ENCODE measurements at places on chromosomes 3 and 15. TPM values are rescaled to one million over a fixed set of nuclear protein-coding genes. Genes with fewer than 3 reads are reported as not detected.
A peak's percentile ranks its signal among the peaks of the same experiment; 100 is the strongest.

IMPG2 gene
- not detected for total RNA-seq

SLC25A36 gene
- 48.6 TPM for total RNA-seq

ROPN1 gene
- total RNA-seq = 3.2 TPM

TMC3 gene
- total RNA-seq = not detected

GRCh38 chr15:71228403-71228802 lies 113.1 kb downstream of the THSD4 start:
- no peak for DNase-seq

DNA sequence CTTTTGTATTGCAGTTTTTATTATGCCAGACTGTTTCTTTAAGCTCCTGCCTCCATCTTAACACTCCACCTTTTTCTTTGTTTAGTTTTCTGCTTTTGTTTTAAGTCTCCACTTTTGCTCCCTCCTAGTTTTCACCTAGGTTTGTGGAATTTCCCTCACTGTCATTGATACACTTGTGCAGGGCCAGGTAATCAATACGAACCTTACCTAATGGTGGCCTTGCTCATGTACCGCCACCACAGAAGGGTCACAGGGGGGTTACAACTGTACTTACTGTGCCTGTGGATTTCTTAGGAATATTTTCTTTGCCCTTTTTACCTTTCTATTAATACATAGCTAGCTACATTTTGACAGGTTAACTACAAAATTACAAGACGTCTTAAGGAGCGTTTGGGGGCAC lies 43.4 kb upstream of the TPM1 start:
- no peak for DNase-seq

- DNase-seq = peak; percentile 91
These were observed 122.4 kb downstream of the THSD4 start for GRCh38 chr15:71237456-71238188.

ACTL6A gene
- total RNA-seq = 33.0 TPM

FBN1 gene
- 16.8 TPM for total RNA-seq

SSR3 gene
- 114 TPM for total RNA-seq

DNA sequence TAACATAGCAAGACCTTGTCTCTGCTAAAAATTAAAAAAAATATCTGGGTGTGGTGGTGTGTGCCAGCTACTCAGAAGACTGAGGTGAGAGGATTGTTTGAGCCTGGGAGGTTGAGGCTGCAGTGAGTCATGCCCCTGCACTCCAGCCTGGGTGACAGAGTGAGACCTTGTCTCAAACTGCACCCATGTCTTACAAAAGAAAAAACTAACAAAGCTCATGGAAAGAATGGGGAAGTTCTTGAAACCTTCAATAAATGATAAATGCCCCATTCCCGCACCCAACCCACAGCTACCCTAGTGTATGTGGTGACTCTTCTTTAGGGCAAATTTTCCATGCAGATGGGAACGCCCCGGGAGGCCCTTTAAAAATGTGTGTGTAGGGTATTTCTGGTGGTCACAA lies 28.3 kb downstream of the RPLP1 start:
- no peak for DNase-seq

GRCh38 chr3:138747225-138747624 lies 87.5 kb downstream of the PIK3CB start:
- no peak for DNase-seq

CFAP100 gene
- total RNA-seq = not detected

GRCh38 chr3:129345971-129346370 lies 67.3 kb downstream of the HMCES start:
- no peak for DNase-seq

DNA sequence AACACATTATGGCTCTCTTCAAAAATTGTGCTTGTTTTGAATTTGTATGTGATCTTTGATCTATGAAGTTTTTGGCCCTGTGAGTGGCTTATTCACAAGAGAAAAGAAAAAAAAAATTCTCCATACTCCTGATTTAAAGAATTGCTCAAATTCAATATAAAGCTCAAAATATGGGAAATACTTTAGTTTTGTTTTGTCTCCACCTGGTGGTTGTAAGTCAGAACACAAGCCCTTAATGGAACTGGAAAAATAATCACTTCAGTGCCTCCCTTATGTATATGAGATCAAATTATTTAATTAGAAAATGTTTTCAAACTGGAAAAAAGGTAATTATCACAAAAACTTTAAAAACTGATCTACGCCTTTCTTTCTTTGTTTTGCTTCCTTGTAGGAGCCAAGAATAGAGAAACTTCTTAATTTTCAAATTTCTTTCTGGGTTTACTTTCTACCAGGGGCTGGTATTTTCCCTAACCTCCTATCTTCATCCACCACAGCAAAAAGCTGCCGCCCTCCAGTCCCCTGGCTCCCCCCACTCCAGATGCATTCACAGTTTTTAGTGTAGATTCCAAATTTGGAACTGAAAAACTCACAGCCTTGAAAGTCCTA lies 50.6 kb downstream of the SERP1 start:
- DNase-seq = no peak

DNA sequence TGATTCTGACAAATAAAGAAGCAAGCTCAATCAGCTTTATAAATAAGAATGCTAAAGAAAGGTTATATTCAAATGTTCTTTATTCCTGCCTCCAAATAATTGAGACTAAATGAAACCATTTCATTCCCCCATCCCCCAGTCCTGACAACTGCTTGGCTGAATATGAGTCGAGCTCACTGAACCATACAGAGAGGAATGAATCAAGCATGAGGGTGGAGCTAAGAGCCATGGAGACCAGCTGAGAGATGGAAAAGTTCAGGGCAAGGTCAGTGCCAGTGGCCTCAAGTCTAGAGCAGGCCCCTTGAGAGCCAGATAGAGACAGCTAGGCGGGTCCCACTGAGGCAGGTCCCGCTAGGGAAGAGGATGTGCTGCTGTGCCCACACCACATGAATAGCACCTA lies 188.7 kb upstream of the EIF1B start:
- DNase-seq = no peak

DNA sequence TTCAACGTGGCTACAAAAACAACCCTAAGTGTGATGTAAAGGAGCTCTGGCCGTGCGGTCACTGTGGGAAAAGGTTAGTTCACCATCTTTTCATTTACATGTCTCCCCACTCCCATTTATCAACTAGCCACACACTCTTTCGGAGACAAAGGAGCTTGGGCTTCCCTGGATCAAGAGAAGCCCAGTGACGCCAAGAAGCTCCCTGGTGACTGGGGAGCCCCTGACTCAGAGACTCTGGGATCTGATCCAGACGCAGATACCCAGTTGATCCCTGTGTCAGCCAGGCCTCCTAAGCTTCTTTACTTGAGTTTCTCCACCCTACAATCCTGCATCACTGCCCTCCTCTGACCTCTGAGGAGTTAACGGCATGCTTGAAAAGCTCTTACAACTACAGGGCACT lies 43.9 kb downstream of the HEG1 start:
- DNase-seq = no peak

PLD1 gene
- 79.7 TPM for total RNA-seq

DNA sequence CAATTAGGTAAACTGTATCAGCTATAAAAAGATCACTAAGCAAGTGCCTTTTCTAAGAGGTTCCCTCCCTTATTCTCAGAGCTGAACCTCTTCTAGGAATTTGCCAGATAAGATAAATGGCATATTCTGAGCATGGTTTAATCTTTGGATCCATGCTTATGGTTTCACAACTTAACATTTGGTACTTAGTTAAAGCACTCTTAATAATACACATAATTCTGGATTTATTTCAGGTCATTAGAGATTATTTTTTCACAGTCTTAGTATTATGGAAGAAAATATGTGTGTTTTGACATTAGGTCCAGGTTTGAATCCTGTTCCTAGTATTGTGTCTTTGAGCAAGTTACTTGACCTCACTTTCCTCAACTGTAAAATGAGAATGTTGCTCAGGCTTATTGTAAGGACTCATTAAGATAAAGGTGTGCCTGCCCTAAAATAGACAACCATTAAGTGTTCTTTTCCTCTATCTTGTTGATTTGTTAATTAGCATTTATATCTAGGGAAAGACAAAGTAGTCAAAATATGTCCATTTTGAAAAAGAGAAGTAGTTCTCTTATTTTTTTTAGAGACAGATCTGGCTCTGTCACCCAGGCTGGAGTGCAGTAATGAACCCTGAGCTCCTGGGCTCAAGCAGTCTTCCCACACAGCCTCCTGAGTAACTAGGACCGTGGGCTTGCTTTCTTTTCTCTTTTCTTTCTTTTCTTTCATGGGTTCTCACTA lies 43.4 kb downstream of the TSC22D2 start:
- DNase-seq = no peak

DNA sequence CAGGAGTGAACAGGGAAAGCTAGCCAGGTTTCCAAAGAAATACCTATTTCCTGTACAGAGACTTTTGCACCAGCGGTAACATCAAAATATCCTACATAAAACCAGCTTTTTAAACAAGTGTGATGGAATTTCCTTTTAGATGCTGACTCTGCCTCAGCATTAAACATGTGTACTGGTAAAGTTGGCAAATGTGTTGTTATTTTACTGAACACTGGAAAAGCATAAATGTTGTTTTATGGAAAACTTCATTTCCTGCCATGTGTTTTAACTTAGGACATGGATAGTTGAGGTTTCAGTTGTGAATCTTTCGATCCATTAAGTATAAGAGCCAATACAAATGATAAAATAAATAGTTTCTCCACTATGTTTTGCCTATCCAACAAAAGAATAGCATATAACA lies 15.7 kb downstream of the OXNAD1 start:
- DNase-seq = no peak

GRCh38 chr3:31132132-31132769 lies 237.8 kb upstream of the GADL1 start:
- no peak for DNase-seq

DNA sequence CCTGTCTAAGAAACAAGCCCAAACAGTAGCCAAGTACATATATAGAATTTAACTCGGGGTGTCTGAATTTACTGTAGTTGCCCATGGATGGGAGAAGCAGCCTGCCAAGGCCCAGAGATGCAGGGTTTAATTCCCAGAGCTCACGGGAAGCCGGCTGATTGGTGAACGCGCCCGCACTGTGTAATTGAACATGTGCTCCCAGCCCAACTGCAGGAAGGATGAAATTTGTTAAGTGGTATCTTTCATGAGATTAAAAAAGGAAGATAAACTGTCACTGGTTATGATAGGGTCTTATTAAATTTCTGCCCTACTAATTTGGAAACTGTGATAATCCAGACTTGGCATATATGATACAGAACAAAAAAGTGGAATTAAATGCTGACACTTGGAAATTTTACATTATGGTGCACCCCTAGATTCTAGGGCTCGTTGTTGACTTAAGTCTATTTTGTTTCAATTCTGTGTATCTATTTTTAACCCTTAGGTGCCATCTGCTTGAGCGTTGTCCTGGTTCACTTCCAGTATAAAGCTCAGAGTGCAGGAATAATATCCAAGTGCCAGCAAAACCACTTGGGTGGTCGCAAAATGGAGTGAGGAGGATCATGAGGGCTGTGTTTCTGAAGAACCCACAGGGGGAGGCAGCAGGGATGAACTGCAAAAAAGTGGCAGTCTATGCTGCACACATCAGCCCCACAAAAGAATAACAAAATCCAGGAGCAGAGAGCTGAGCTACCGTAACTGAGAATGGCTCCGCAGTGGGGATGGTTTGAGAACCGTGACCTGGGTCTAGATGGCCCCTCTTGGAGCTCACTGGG lies 13.8 kb upstream of the TMC3 start:
- no peak for DNase-seq

ACOX2 gene
- 17.0 TPM for total RNA-seq

DNA sequence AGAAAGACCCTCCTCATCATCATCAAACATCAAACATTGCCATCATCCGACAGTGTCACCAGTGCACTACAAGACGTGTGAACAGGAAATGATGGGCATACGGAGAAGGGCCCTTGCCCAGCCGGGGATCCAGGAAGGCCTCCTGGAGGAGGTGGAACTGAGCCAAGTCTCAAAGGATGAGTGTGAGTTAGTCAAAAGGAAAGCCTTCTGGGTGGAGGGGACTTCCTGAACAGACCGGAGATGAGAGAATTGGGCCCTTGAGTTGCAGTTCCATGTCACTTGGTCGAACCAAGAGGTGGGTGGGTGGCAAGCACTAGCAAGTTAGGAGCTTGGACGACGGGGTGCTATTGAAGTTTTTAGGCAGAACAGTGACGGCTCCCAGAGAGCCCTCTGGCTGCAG lies 8.5 kb downstream of the SEMA4B start:
- no peak for DNase-seq

DNA sequence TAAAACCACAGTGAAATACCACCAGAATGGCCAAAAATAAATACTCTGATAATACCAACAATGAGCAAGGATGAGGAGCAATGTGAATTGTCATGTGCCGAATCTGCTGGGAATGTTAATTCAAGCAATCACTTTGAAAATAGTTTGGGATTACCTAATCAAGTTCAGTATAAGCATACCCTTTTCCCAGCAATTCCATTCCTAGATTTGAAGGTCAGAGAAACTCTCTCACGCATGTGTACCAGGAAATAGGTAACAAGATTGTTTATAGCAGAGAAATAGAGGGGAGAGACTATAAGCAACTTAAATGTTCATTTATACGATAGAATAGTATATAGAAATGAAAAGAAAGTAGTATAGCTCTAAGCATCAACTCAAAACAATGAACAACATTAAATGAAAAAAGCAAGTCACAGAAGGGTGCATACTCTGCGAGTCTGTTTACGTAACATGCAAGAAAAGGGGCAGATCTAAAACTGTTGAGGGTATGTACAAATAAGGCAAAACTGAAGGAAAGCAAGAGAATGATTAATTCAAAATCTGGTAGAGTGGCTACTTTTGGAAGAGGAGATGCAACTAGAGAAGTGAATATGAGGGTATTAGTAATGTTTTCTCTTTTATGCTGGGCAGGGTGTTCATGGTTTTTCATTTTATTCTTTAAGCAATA lies 27.4 kb downstream of the TMOD3 start:
- no peak for DNase-seq

DNA sequence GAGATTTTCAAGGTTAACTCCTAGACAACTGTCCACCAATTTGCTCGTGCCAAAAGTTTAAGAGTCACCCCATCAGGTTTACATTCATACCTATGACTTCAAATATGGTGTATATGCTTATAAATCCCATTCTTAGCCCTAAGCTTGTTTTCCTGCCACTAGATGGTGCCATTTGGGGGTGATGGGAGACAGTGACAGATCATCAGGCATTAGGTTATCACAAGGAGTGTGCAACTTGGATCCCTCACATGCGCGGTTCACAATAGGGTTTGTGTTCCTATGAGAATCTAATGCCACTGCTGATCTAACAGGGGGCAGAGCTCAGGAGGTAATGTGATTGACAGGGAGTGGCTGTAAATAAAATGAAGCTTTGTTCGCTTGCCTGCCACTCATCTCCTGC lies 182.7 kb downstream of the CNTN6 start:
- DNase-seq = no peak

HRG gene
- not detected for total RNA-seq

CSPG4 gene
- 12.2 TPM for total RNA-seq

DNA sequence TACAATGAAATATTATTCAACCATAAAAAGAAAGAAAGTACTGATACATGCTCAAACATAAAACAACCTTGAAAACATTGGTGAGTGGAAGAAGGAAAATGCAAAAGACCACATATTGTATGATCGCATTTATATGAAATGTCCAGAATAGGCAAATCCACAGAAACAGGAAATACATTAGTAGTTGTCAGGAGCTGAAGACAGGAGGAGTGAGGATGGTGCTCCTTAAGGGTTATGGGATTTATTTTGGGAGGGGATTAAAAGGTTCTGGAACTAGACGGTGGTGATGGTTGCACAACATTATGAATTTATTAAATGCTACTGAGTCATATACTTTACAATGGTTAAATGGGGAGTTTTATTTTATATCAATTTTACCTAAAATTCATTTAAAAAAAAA lies 12.1 kb upstream of the MAGI1 start:
- DNase-seq = no peak

GRCh38 chr3:141050576-141051442 lies at the start of gene SPSB4:
Gene SPSB4, plus strand, starts transcription at chr3:141051347. Its CDS starts 14,758 bp downstream, at chr3:141066105.
- DNase-seq = peak; percentile 18

- DNase-seq = no peak
These were observed 636.0 kb upstream of the TBL1XR1 start for GRCh38 chr3:177833332-177833731.

SIAH2 gene
- 24.1 TPM for total RNA-seq

CSPG5 gene
- 0.47 TPM for total RNA-seq

Data from left colon (tissue), 2 donors.